A549 treated with GW870086 at 1 μM for 4 hours (cell line): ENCODE measurements at places on chromosomes 2 and 18. TPM values are rescaled to one million over a fixed set of nuclear protein-coding genes. Genes with fewer than 3 reads are reported as not detected.

MAP2 gene
- total RNA-seq: 0.86 to 1.4 TPM (median 1.2 TPM) in 5 replicates

FTCDNL1 gene
- total RNA-seq: 2.0 to 3.4 TPM (median 2.7 TPM) in 5 replicates

PROM2 gene
- total RNA-seq: 0.03 to 0.32 TPM (median 0.18 TPM) in 4 of 5 replicates, not detected in the other

MC4R gene
- total RNA-seq: not detected in 5 replicates

EIF5B gene
- 56.0 to 64.3 TPM (median 58.8 TPM) in 5 replicates for total RNA-seq

RUFY4 gene
- 0.23 TPM in 1 of 5 replicates, not detected in the others for total RNA-seq

MAL gene
- not detected in 5 replicates for total RNA-seq

VWA3B gene
- 0.37 to 0.61 TPM in 2 of 5 replicates, not detected in the others for total RNA-seq

CYP27A1 gene
- total RNA-seq: 0.11 to 0.32 TPM (median 0.15 TPM) in 5 replicates

RGPD3 gene
- total RNA-seq: 0.07 to 0.14 TPM (median 0.13 TPM) in 5 replicates

IL36RN gene
- 0.05 to 0.08 TPM (median 0.05 TPM) in 3 of 5 replicates, not detected in the others for total RNA-seq

PROC gene
- 4.0 to 4.6 TPM (median 4.2 TPM) in 5 replicates for total RNA-seq

PTPRM gene
- total RNA-seq: 27.8 to 36.9 TPM (median 32.3 TPM) in 5 replicates

ZDBF2 gene
- 0.64 to 2.0 TPM (median 1.2 TPM) in 5 replicates for total RNA-seq

SCN7A gene
- total RNA-seq: not detected in 5 replicates

GALR1 gene
- not detected in 5 replicates for total RNA-seq

PARD3B gene
- total RNA-seq: 0.70 to 1.4 TPM (median 0.88 TPM) in 5 replicates

UGT1A4 gene
- not detected in 5 replicates for total RNA-seq

SLC39A10 gene
- total RNA-seq: 12.0 to 21.3 TPM (median 19.3 TPM) in 5 replicates

HJURP gene
- 58.2 to 64.5 TPM (median 61.4 TPM) in 5 replicates for total RNA-seq

MSH6 gene
- 70.8 to 88.2 TPM (median 83.9 TPM) in 5 replicates for total RNA-seq

KCNJ13 gene
- total RNA-seq: not detected in 5 replicates

HNMT gene
- 0.36 to 1.3 TPM (median 0.96 TPM) in 5 replicates for total RNA-seq

TTR gene
- 0.32 to 0.58 TPM (median 0.38 TPM) in 3 of 5 replicates, not detected in the others for total RNA-seq

IL1RN gene
- total RNA-seq: 0.10 to 0.62 TPM (median 0.53 TPM) in 5 replicates

MAP3K19 gene
- not detected in 5 replicates for total RNA-seq

DLX2 gene
- 0.40 to 0.81 TPM (median 0.61 TPM) in 5 replicates for total RNA-seq

TMEFF2 gene
- total RNA-seq: 0.21 to 0.61 TPM (median 0.34 TPM) in 5 replicates

ADD2 gene
- 18.8 to 27.9 TPM (median 24.0 TPM) in 5 replicates for total RNA-seq

C2orf80 gene
- not detected in 5 replicates for total RNA-seq

ERCC3 gene
- 44.3 to 46.7 TPM (median 46.0 TPM) in 5 replicates for total RNA-seq

ATP8B1 gene
- 6.2 to 8.8 TPM (median 7.6 TPM) in 5 replicates for total RNA-seq
